Activated T-cell treated with anti-CD3 and anti-CD28 coated beads, Interleukin-2, amount 50 U/mL, for 72 hours (primary cell): ENCODE measurements at places on chromosomes 12 and 14.
A peak's percentile ranks its signal among the peaks of the same experiment; 100 is the strongest.

DNA sequence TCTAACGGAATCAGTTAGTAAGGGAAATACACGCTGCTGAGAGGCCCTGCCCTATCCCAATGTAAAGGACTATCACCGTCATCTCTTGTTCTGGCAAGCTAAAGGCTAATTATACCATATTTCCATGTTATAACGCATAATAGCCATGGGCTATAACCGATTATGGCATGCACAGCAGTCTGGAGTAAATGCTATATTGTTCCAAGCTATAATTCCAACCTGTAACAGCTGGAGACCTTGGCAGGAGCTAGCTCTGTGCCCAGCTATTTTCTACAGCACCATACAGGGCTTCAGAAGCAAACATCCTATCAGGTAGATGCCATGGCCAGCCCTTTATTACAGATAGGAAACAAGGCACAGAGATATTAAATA lies 26.3 kb downstream of the SYNE3 start:
- H3K27me3 ChIP-seq, result no peaks in the 10 kb centered on the region
- DNase-seq, result no peak
- H3K4me1 ChIP-seq, result peaks cover 25% of the 10 kb centered on the region
- H3K36me3 ChIP-seq, result peaks cover 6% of the 10 kb centered on the region
- H3K27ac ChIP-seq, result no peak overlapping the region

- no peak overlapping the region for H3K27ac ChIP-seq
- no peaks in the 10 kb centered on the region for H3K36me3 ChIP-seq
- no peak overlapping the region for H3K4me3 ChIP-seq
- no peaks in the 10 kb centered on the region for H3K27me3 ChIP-seq
These were observed 81.1 kb upstream of the PSMA6 start for GRCh38 chr14:35211067-35211466.

- no peaks in the 10 kb centered on the region for H3K27me3 ChIP-seq
- no peak overlapping the region for H3K4me3 ChIP-seq
- no peak for DNase-seq
- H3K4me1 ChIP-seq, result no peaks in the 10 kb centered on the region
These were observed 39.1 kb downstream of the CCDC85C start for GRCh38 chr14:99564926-99565259.

GRCh38 chr12:105930557-105931503 lies 207.9 kb downstream of the NUAK1 start:
- no peak for DNase-seq
- peaks cover 2% of the 10 kb centered on the region for H3K36me3 ChIP-seq
- no peaks in the 10 kb centered on the region for H3K4me1 ChIP-seq
- H3K27me3 ChIP-seq, result no peaks in the 10 kb centered on the region
- H3K4me3 ChIP-seq, result no peak overlapping the region
- H3K27ac ChIP-seq, result no peak overlapping the region

DNA sequence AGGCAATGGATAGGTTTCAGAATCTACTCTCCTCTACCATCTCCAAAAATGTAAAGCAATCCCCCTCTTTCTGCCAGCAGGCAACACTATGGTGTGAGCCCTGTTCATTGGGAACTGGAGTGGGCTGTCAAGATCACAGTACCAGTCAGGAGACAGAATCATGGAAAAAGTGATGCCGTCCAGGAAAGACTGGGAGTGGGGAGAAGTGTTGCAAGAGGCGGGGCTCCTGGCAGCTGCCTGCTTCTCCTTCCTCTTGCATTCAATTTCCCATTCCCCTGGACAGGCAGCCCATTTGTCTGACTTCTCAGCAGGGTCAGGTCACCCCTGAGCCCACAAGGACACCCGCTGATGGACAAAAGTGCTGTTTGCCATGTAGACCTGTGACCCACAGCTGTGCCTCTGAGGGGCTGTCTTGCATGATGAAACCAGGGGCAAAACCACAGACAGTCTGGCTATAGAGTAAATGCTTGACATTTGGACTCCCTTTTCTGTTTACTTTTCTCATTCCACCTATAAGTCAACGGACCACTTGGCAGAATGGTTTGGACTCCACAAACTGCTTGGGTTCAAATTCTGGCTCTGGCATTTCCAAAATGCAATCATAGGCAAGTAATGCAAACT lies 30.1 kb upstream of the RPH3A start:
- H3K36me3 ChIP-seq, result no peaks in the 10 kb centered on the region
- no peaks in the 10 kb centered on the region for H3K27me3 ChIP-seq
- no peak overlapping the region for H3K27ac ChIP-seq
- no peak overlapping the region for H3K4me3 ChIP-seq
- no peaks in the 10 kb centered on the region for H3K4me1 ChIP-seq
- DNase-seq, result no peak

DNA sequence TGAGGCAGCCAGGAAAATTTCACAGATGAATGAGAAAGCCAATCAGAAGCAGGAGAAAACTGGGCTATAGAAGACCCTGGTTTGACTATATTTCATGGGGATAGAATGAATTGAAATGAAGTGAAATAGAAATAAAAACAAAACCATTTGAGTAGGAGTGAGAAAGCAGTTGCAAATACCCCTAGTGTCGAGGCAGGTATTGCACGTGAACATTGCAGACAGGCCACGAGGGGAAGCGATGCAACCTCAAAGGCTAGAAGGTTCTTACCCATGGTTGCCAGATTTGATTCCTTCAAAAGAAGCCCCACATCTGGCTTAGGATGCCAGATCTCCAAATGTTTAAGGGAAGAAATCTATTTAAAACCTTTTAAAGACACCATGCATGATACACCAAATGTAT lies 648.9 kb downstream of the VRK1 start:
- H3K27ac ChIP-seq, result no peak overlapping the region
- H3K4me1 ChIP-seq, result peaks cover 50% of the 10 kb centered on the region
- no peaks in the 10 kb centered on the region for H3K36me3 ChIP-seq
- H3K4me3 ChIP-seq, result no peak overlapping the region
- DNase-seq, result peak; percentile 47
- no peaks in the 10 kb centered on the region for H3K27me3 ChIP-seq

DNA sequence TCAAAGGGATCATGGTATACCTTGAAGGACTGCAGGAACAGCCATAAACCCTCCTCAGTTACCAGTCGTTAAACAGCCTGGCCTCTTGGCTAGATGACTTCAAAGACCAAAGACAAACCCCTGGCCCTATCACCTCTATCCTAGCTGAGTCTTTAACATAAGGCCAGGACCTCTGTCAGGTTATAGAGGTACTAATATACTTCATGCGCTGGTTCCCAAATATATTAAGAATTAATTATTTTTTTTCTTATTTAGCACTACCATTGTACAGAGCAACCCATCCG lies 459.8 kb downstream of the RAD51B start:
- no peak overlapping the region for H3K27ac ChIP-seq
- H3K4me1 ChIP-seq, result peaks cover 62% of the 10 kb centered on the region
- H3K4me3 ChIP-seq, result no peak overlapping the region
- no peaks in the 10 kb centered on the region for H3K27me3 ChIP-seq
- H3K36me3 ChIP-seq, result no peaks in the 10 kb centered on the region

- no peak overlapping the region for H3K4me3 ChIP-seq
- DNase-seq, result no peak
- peaks cover 29% of the 10 kb centered on the region for H3K36me3 ChIP-seq
- no peak overlapping the region for H3K27ac ChIP-seq
- H3K4me1 ChIP-seq, result peaks cover 13% of the 10 kb centered on the region
- H3K27me3 ChIP-seq, result no peaks in the 10 kb centered on the region
These were observed 45.2 kb downstream of the ABCD2 start for GRCh38 chr12:39574378-39574777.

DNA sequence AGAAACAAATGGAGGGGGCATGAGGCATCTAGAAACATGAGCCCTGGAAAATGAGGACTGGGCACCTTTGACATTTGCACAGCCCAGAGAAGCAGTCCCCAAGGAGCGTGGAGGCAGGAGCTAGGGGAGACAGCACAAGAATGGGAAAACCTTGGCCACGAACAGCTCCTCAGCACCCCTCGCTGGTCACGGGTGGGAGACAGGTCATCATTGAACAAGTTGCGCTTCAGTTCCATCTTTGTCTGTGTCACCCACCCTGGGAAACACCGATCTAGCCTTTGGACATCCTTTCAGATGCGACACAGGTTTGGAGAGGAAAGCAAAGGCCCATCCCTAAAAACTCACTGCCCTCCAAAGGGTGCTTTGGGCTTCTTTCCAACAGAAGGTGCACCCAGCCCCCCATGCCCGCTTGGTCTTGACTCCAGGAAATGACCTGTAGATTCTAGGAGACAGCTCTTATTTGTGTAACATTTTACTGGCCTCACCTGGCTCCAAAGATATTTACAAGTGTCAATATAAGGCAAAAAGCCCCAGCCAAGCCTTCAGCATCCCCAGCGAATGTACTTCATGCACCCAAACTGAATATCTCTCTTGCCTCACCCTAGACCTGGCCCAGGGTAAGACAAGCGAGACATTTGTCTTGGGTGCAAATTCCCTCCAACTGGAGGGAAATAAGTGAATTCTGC lies 28.8 kb upstream of the CLMN start:
- no peak overlapping the region for H3K27ac ChIP-seq
- H3K27me3 ChIP-seq, result peaks cover 37% of the 10 kb centered on the region
- DNase-seq, result no peak
- H3K4me1 ChIP-seq, result no peaks in the 10 kb centered on the region

GRCh38 chr12:132886529-132887477 lies 602 bp downstream of the CHFR start:
- DNase-seq, result peak; percentile 37
- peaks cover 16% of the 10 kb centered on the region for H3K4me1 ChIP-seq
- peak overlapping the region; percentile 99 for H3K4me3 ChIP-seq
- H3K36me3 ChIP-seq, result peaks cover 19% of the 10 kb centered on the region
- no peaks in the 10 kb centered on the region for H3K27me3 ChIP-seq

- peak within 1 kb of the TSS; percentile 78 for H3K4me3 ChIP-seq
- no peak within 1 kb of the TSS for H3K27ac ChIP-seq
- peaks cover 25% of the 10 kb centered on the region for H3K4me1 ChIP-seq
- DNase-seq, result peak; percentile 71
- H3K36me3 ChIP-seq, result no peaks in the 10 kb centered on the region
- no peaks in the 10 kb centered on the region for H3K27me3 ChIP-seq
These were observed at the start of gene CKAP4 for GRCh38 chr12:106247674-106248311. Gene CKAP4, minus strand, starts transcription at chr12:106248020. Its CDS starts 169 bp downstream, at chr12:106247851.

DNA sequence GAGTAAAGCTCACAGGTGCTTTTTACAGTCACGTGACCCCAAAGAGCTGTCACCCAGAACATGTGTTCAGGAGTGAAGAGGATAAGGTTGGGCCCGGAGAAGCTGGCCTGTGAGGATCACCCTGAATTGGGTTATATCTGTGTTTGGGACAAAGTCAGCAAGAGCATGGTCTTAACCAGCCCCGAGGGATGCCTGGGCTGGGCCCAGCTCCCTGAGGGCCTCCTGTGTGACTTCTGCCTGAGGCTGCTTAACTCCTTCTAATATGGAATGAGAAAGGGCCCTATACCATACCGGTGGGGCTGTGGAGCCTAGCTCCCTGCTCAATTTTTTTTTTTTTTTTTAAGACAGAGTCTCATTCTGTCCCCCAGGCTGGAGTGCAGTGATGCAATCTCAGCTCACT lies 2.5 kb downstream of the CDCA4 start:
- peaks cover 23% of the 10 kb centered on the region for H3K36me3 ChIP-seq
- peaks cover 75% of the 10 kb centered on the region for H3K4me1 ChIP-seq
- H3K27me3 ChIP-seq, result no peaks in the 10 kb centered on the region
- H3K4me3 ChIP-seq, result peak overlapping the region; percentile 91

DNA sequence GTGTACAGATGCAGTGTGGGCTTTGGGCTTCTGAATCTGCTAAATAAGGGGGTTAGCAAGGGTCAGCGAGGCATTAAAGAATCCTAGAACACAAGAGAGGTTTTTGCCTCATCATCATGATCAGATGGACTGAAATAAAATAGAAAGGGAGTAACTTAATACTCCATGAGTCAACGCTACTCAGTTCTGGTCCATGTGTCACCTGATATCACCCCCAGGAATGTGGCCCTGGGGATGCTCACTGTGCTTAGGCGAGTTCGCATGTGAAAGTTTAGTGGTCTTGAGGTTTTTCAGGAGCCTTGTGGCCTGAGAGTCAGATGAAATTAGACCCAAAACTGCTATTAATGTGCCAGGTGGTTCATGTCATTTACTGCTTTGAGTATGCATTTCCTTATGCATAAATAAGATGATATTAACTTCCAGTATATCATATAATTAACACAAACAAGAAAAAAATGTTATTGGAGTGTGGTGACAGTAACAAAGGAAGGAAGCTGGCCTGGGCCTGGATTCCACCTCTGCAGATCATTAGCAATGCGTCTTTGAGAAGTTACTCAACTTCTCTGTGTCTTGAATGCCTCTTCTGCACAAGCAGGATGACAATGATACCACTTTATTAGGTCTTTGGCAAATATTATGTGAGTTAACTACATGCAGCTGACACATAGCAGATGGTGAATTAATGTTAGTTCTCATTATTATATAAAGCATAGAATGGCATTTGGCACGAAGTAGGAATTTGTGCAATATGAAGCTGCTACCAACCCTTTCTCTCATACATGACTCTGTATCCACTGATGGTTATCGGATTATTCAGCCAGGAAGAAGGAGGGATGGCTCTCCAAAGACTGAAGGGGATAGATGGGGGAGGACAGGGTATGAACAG lies 1272.6 kb downstream of the AACS start:
- H3K36me3 ChIP-seq, result no peaks in the 10 kb centered on the region
- H3K4me1 ChIP-seq, result no peaks in the 10 kb centered on the region
- no peak for DNase-seq
- H3K27ac ChIP-seq, result no peak overlapping the region
- no peaks in the 10 kb centered on the region for H3K27me3 ChIP-seq

DNA sequence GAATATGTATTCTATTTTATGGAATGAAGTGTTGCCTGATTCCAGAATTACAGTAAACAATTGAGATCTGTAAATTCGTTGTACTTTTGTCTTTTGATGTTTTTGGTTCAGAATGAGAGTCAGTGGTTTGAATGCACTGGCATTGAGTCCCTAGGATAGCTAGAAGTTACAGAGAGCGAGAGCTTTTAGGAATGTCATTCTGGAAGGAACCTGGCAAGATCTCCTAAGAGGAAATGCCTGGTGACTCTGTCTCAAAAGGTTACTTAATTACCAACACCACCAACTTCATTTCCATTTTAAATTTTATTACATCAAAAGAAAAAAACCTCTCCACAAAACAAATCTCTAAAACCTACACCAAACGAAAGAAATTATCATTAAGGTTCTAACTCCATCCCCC lies 6.0 kb upstream of the CEBPE start:
- no peak overlapping the region for H3K27ac ChIP-seq
- H3K4me1 ChIP-seq, result peaks cover 16% of the 10 kb centered on the region
- no peak overlapping the region for H3K4me3 ChIP-seq

DNA sequence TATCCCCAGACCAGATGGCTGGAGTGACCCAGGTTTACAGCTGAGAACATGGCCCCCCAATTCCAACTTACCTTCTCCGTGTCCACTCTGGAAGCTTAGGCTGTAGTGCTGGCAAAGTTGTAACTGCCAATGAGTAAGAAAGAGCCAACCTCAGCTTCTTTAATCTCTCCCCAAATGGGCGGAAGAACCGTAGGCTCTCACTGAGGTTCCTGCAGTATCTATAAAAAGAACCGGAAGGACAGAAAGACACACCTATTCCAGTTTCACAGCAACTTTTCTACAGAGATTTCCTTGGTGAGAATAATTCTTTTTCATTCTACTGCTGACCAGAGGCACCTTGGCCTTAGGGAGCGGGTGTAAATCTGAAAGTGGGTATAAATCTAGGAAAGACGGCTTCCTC lies at the start of gene GPRC5D:
TSS of gene GPRC5D (minus strand) at position 135 of the 400 bp plus-strand sequence. CDS start 1,786 bp downstream, outside the sequence.
- no peaks in the 10 kb centered on the region for H3K27me3 ChIP-seq
- H3K4me1 ChIP-seq, result peaks cover 8% of the 10 kb centered on the region
- no peaks in the 10 kb centered on the region for H3K36me3 ChIP-seq
